ENCODE measurements at places on chromosomes 4 and X.

GRCh38 chrX:19879181-19879580 lies 8.2 kb downstream of the SH3KBP1 start:
- no peak for DNase-seq

GRCh38 chr4:125243789-125244397 lies 70.9 kb upstream of the FAT4 start:
- DNase-seq = no peak

GRCh38 chr4:79308971-79309370 lies 16.9 kb downstream of the NAA11 start:
- no peak for DNase-seq

DNA sequence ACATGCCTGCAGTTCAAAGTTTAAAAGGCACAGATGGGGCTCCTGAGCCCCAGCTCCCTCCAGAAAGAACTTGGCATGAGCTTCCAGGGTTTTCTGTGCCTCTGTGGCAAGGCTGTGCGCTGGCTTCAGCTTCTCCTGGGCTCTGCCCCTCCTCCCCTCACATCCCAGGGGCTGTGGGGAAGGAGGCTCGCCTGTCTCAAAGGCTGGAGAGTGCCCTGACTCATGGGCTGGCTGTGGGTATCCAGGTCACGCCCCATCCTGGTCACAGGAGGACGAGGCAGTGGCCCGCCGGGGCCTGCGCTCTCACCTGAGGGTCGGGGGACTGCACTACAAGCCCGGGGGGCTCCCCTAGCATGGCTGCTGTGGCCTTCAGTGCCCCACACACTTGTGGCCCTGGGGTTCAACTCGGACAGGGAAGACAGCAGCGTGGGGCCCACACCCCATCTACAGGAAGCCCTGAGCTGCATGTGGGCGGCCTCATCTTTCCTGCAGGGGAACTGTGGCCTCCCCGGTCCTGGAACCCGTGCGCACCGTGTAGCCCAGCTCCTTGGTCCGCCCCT lies 17.9 kb downstream of the LRPAP1 start:
- no peak for DNase-seq

- no peak for DNase-seq
These were observed 21.9 kb downstream of the MSN start for GRCh38 chrX:65689377-65689776.

GRCh38 chr4:186953599-186954260 lies 230.1 kb upstream of the FAT1 start:
- no peak for DNase-seq

DNA sequence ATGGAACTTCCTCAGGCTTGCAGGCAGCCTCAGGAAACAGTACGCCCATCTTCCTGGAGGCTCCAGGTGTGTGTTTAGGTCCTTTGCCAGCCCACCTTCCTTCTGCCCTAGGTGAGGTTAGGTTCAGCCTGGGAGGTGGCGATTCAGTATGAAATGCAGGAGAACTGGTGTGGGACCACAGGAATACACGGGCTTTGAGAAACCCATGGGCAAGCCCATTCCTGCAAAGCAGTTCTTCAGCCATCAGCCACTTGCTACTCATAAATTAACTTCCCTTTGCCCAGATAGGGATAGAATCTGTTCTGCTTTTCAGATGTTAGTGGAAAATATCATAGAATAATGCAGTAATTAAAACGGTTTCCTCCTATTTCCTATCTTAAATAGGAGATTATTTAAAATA lies 32.2 kb downstream of the TBC1D14 start:
- DNase-seq = no peak

GRCh38 chr4:123390846-123391456 lies 5.6 kb upstream of the SPRY1 start:
- no peak for DNase-seq

Data from activated naive CD8-positive, alpha-beta T cell treated with anti-CD3 and anti-CD28 coated beads, Interleukin-2, amount 50 U/mL, for 16 hours (primary cell).